ENCODE measurements at places on chromosomes 1 and 21.
A peak's percentile ranks its signal among the peaks of the same experiment; 100 is the strongest.

DNA sequence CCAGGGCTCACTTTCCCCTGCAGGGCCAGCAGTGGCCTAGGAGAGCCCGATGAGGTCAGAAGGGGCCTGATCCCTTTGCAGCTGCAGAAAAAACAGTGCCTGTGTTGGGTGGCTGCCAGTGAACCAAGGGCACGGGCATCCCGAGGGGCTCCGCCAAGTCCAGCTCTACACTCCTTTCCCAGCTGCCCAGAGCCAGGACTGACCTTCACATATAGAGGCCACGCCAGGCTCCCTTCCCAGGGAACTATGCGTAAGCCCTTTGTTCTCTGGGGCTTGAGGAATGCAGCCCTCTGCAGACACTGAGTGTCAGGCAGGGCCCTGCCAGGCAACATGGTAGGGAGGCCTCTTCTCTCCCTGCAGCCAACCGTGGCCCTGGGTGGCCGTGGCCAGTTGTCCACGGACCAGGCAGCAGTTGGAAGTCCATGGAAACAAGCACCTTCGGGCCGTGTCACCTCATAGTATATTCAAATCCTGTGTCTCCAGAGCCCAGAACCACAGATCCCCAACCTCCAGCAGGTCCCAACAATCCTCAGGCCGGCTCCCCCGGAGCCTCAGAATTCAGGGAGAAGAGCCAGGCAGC lies 194.0 kb downstream of the NPHP4 start:
- no peak for DNase-seq

GRCh38 chr1:97853221-97853620 lies 67.6 kb downstream of the DPYD start:
- peak; percentile 66 for DNase-seq

DNA sequence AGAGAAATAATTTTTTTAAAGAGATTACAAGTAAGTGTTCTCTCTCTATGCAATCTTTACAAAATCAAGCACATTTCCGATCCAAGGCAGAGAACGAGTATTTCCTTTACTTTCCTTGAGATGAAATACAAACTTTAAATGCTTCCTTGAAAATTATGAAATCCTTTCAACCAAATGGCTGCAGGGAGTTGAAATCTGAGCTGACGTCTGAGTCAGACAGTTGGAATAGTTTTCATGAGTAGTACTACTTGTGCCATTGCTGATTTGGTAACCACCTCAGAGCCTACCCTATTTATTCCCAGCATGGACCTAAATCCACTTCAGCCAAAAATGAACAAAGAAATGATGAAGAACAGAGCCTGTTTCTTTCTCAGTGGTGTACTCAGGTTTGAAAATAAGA lies 183.6 kb downstream of the GIPC2 start:
- DNase-seq, result no peak

GRCh38 chr21:36023092-36023480 lies 37.2 kb downstream of the SETD4 start:
- no peak for DNase-seq

DNA sequence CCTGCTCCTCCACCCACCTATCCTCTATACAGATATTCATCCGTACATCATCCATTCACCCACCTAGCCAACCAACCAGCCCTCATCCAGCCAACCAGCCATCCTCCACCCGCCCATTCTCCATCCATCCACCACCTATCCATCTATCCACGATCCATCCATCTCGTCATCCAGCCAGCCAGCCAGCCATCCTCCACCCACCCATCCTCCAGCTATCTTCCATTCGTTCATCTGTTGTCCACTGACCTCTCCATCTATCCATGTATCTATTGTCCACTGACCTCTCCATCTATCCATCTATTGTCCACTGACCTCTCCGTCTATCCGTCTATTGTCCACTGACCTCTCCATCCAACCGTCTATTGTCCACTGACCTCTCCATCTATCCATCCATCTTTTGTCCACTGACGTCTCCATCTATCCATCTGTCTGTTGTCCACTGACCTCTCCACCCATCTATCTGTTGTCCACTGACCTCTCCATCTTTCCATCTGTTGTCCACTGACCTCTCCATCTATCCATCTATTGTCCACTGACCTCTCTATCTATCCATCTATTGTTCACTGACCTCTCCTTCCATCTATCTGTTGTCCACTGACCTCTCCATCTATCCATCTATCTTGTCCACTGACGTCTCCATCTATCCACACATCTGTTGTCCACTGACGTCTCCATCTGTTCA lies 47.6 kb downstream of the FAAP20 start:
- no peak for DNase-seq

DNA sequence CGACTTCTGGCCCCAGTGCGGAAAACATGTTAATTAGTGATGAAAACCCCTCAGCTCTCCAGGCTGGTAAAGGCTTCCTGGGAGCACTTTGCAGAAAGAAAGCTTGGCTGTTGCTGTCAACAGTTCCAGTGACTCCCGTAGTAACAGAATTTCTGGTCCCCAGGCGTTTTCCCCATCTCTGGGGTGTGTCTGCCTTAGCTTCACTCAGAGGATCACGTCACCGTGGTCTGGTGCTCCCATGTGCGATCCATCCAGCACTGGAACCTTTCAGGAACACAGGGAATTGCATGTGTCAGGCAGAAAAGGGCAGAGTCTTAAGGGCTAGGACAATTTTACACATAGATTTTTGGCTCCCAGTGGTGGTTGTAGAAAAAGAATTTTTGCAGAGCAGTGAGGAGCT lies 470.4 kb upstream of the USP24 start:
- no peak for DNase-seq

- DNase-seq, result no peak
Observed at GRCh38 chr21:14767192-14767852, 221.2 kb upstream of the SAMSN1 start.

DNA sequence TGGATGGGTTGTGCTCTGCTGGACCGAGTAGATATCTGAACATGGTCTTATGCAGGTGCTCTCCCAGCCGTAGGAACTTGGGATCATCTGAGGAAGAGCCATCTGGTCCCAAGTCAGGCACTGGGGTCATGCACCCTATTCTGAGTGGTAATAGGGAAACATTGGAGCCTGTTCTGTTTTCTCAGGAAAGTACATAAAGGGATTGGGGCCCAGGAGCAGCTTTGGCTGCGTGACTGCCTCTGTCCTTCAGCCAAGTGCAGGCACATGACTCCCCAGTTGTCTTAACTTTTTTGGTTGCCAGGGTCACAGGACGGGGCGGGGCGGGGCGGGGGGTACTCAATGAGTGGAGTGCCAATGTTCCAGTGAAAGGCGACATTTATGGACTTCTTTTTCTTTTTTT lies 11.5 kb downstream of the PFKFB2 start:
- DNase-seq, result no peak

DNA sequence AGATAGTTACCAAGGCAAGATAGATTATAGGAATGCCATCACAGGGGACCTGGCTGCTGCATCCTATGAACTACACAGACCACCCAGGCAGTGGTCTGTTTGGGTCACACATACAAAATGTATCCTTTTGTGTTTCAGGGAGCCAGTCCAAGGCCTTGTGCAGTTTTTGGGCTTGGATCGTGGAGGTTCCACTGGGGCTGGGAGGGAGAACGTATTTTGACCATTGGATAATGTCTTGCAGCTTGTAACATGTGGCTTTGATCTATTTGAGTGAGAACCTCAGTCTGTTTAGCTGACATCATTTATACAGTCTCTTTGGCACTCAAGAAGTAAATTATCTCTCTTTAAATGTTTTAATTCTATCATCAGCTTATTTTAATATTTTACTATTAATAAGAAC lies 147.3 kb downstream of the DUSP10 start:
- no peak for DNase-seq

- no peak for DNase-seq
Observed at GRCh38 chr1:91036894-91037829, 15.3 kb upstream of the ZNF644 start.

- no peak for DNase-seq
Observed at GRCh38 chr1:42177541-42177981, 13.0 kb upstream of the GUCA2A start.

- no peak for DNase-seq
Observed at GRCh38 chr1:17218939-17219338, 14.0 kb downstream of the PADI1 start.
